ENCODE measurements at places on chromosomes 5 and 9.

GRCh38 chr5:122183788-122184170 lies 54.4 kb downstream of the ZNF474 start:
- no peak for DNase-seq
- H3K36me3 ChIP-seq = no peaks in the 10 kb centered on the region

DNA sequence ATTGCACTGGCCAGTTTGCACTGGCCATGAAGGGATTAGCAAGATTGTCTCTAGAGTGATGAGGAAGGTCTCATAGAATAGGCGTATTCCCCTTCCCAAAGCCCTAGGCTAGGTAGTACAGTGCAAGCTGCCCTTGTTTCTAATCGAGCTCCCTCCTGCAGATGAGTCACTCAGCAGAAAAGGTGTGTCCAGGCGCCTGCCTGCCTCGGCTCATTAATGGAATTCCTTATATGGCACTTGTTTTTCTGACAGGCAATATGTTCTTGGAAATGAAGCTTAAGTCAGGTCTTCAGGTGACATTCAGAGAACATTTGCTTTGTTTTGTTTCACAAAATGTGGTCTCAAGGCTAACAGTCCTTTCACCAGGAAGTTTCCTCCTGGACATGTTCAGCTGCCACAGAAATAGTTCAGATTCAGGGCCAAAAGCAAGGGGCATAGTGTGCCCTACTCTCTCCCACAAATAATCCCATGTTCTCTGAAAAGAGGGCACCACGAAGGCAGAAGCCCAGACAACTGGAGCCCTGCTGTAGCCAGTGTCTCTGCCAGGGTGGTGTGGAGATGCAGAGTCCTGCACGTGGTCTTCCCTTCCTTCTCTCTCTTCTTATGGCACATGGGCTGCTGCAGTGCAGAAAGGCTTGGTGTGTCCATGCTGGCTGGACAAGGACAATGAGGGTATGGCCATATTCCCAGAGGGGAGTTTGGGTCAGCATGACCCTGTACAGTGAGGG lies 281.1 kb upstream of the MAP3K1 start:
- H3K27ac ChIP-seq = peak overlapping the region; percentile 84
- no peak overlapping the region for H3K4me3 ChIP-seq
- no peaks in the 10 kb centered on the region for H3K27me3 ChIP-seq

DNA sequence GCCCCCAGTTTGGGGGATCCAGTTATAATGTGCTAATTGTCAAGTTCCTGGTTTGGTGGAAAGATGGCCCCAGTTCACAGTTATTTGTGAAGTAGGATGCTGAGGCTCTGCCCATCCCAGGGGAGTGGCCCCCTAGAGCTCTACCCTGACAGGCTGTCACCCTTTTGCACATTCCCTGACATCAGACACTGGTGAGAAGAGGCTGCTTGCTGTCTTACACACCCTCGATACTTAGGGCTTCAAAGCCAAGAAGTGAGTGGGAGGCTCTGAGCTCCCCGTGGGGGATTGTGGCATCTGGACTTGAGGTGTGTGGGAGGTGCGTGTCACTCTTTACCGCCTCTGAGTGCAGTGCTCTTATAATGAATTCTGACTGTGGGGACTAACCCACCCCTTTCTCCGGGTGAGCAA lies 168.5 kb downstream of the DOCK2 start:
- H3K27me3 ChIP-seq = no peaks in the 10 kb centered on the region
- no peak overlapping the region for H3K4me3 ChIP-seq
- no peak for DNase-seq
- H3K36me3 ChIP-seq = no peaks in the 10 kb centered on the region

DNA sequence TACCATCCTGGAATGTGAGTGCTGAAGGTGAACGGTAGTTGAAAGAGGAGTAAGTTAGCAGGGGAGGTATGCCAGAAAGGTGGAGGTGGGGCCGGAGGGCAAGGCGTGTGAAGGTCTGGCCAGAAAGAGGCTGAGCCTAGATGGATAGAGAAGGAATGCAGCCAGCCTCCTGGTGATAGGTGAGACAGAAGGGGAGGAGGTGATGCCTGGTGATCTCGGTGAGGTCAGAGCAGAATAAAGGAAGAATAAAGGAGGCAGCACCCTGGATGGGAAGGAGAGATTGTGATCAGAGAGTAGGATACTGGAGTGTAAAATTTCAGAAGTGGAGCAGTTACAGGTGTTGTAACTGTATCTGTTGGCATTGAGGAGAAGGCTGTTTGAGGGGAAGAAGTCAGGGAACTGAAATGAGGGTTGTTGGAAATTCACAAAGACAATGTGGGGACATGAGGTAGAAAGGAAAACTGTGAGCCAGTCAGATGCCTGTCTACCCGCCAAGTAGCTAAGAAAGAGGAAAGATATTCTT lies 2.0 kb downstream of the GNG10 start:
- no peak for DNase-seq
- peaks cover 10% of the 10 kb centered on the region for H3K4me1 ChIP-seq
- H3K27ac ChIP-seq = no peak overlapping the region
- H3K36me3 ChIP-seq = peaks cover 26% of the 10 kb centered on the region
- H3K27me3 ChIP-seq = no peaks in the 10 kb centered on the region

All from esophagus squamous epithelium (tissue), 5 donors.